ENCODE measurements at places on chromosomes 5 and 9. TPM values are rescaled to one million over a fixed set of nuclear protein-coding genes. Genes with fewer than 3 reads are reported as not detected.

The ADRB2 gene
- 1.00 TPM for total RNA-seq

The UBE2R2 gene
- total RNA-seq: 23.8 TPM

The VCAN gene
- 9.4 TPM for total RNA-seq

The SLC6A19 gene
- 106 TPM for total RNA-seq

The AFAP1L1 gene
- total RNA-seq: 2.8 TPM

The FXN gene
- 4.3 TPM for total RNA-seq

The IFNB1 gene
- total RNA-seq: not detected

Measured in transverse colon (tissue), 4 donors.